ENCODE measurements at places on chromosomes 1 and 21.
A peak's percentile ranks its signal among the peaks of the same experiment; 100 is the strongest.

- no peak for DNase-seq
These were observed 6.2 kb downstream of the LRRC52 start for GRCh38 chr1:165549973-165550372.

DNA sequence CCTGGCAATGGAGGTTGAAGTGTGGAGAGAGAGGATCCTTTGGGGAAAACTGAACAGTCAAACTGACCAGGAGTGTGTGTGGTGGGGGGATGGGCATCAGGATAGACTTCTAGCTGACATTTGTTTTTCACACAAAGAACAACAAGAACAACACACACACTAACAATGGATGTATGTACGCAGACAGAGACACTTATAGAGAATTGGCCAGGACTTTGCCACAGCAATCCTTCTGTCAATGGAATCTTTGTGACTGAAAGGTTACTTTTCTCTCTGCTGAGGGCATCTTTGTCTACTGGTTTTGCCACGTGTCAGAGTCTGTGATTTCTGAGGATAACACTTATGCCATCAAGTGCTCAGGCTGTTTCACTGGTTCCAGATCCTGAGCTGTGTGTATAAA lies 12.4 kb upstream of the FCGR2A start:
- DNase-seq: no peak

GRCh38 chr1:154328318-154329151 lies 3.2 kb downstream of the ATP8B2 start:
- no peak for DNase-seq

GRCh38 chr1:111222308-111223125 lies 5.0 kb upstream of the CHI3L2 start:
- DNase-seq: peak; percentile 64

- DNase-seq: no peak
These were observed 20.8 kb downstream of the SSR2 start for GRCh38 chr1:155999964-156000363.

- no peak for DNase-seq
These were observed 7.4 kb downstream of the PAXBP1 start for GRCh38 chr21:32764186-32764585.

- no peak for DNase-seq
These were observed 161.3 kb downstream of the CRB1 start for GRCh38 chr1:197429372-197429771.

DNA sequence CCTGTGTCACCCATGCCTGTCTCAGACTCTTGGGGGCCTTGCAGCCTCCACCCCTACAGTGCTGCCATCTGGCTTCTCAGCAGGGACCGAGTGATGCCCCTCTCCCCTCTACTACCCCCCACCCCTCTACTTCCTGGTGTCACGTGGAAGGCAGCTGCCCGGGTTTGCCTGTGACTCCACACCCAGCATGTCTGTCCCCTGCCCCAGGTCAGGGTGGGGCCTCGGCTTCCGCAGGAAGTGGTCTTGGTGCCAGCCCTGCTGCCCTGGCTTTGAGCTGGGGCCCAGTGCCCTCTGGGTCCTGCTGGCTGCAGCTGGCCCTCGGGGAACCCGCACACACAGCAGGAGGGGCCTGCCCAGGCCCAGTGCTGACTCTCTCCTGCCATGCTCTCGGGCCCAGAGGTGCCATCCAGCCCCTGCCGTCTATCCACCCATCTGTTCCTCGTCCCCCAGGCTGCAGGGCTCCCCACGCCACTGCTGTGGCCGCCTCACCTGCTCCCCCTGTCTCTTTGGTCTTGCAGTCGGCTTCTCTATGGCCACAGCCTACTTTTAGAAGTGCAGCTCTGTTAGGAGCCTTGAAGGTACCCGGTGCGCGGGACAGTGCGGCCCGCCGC lies 24.0 kb downstream of the PLCH2 start:
- no peak for DNase-seq

- DNase-seq: no peak
These were observed 124.8 kb downstream of the ROR1 start for GRCh38 chr1:63898428-63899196.

DNA sequence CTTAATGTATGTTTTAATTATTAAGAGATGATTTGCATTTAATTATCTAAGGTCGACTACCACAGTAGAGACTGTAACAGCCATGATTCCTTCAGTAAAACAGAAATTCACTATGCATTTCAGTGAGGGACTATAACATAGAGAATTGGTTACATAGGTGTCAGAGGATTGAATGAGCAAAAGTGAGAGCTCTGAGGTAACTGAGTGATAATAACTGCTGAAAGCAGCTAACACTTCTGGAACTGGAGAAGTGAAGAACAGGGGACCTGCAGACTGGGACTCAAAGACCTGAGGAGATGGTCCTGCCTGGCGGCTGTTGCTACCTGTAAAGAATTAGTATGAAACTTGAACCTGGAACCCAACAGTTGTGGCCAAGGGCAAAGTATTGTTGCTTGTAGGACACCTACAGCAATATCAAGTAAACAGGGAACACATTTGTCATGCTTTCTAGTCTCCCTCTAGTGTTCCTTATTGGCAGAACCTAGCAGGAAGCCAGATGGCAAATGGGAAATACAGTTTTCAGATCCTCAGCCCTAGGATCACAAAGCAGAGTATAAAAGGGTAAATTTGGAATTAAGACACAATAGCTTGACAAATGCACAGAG lies 110.6 kb downstream of the HS2ST1 start:
- DNase-seq: peak; percentile 33

GRCh38 chr1:6686294-6686693 lies 15.3 kb downstream of the DNAJC11 start:
- no peak for DNase-seq

DNA sequence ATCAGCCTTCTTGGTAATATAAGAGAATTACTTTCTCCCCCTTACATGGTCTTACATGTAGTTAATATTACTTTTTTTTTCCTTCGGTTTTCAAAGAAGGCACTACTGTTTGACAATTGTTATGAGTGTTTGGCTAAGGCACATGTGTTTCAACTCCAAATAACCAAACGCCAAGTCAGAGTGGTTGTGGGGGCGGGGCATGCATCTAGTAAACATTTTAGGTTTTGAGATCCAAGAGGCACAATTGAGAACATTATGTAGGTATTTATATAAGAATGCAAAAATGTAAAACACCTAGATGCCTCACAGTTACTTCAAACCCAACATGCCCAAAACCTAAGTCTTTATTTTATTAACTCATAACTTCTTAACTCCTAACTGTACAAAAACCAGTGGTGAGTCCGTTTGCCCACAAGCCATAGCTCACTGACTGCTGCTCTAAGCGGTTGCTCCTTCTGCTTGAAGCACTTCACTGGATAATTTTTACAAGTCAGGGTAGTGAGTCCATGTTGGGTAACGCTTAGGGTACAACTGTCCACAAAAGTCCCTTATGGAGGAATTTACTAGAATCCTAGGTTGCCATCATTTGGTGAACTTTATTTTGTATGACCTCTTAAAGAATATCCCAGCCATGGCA lies 189.9 kb downstream of the HUNK start:
- no peak for DNase-seq

GRCh38 chr1:37174341-37174740 lies 140.0 kb upstream of the GRIK3 start:
- DNase-seq: no peak

DNA sequence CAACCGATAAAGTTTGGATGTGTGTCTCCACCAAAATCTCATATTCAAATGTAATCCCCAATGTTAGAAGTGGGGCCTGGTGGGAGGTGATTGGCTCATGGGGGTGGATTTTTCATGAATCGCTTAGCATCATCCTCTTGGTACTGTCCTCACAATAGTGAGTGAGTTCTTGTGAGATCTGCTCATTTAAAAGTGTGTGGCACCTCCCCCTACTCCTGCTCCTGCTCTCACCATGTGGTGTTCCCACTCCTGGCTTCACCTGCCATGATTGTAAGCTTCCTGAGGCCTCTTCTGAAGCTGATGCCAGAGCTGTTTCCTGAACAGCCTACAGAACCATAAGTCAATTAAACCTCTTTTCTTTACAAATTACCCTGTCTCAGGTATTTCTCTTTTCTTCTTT lies 28.2 kb upstream of the PRDX6 start:
- DNase-seq: no peak

- no peak for DNase-seq
These were observed 11.6 kb downstream of the KYAT3 start for GRCh38 chr1:88980870-88981269.

DNA sequence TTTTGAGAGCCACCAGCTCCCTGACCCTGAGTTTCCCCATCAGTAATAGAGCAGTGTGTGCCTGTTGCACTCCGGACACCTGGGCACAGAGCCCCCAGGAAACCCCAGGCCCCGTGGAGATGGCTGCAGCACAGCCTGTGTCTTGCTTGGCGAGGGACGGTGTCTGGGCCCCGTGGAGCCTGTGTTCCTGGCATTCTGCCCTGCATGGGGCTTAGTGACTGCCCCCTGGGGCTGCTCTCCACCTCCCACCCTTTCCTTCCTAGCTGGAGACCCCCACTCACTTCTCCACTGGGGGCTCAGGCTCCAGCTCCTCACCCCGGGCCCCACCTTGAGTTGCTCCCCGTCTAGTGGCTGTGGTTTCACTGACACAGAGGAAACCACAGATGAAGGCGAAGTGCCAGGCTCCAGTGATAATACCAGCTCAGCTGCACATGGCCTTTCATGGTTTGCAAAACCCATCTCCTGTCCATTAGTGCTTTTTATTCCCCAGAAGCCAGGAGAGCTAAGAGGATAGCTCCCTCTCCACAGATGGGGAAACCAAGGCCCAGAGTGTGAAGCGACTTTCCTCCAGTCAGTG lies 39.4 kb downstream of the DMRTB1 start:
- no peak for DNase-seq

- DNase-seq: no peak
These were observed 103.2 kb upstream of the DYNLT5 start for GRCh38 chr1:66648901-66649595.

GRCh38 chr1:121517586-121518230 lies 332.9 kb downstream of the SRGAP2C start:
- DNase-seq: no peak

DNA sequence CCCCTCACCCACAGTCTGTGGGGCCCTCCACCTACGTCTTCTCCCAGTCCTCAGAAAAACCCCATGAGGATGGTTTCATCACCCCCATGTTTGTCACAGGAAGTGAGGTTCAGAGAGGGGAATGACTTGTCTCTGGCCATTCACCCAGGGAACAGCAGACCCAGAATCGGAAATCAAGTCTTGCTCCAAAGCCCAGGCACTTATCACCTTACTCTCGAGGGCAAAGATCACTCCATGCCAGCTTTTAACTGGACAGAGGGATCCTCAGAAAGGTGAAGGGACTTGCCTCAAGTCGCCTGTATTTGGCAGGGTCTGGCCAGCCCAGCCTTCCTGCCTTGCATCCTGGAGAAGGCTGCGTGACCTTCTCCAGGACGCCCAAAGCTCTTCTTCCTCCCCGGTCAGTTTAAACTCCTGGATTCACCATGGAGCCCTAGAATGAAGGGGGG lies 57.9 kb upstream of the SSBP3 start:
- no peak for DNase-seq

- DNase-seq: peak; percentile 59
These were observed 182.5 kb upstream of the SGIP1 start for GRCh38 chr1:66351478-66351877.

GRCh38 chr21:42525676-42526378 lies 12.2 kb downstream of the SLC37A1 start:
- no peak for DNase-seq

GRCh38 chr21:34670962-34671348 lies 2.2 kb downstream of the CLIC6 start:
- no peak for DNase-seq

DNA sequence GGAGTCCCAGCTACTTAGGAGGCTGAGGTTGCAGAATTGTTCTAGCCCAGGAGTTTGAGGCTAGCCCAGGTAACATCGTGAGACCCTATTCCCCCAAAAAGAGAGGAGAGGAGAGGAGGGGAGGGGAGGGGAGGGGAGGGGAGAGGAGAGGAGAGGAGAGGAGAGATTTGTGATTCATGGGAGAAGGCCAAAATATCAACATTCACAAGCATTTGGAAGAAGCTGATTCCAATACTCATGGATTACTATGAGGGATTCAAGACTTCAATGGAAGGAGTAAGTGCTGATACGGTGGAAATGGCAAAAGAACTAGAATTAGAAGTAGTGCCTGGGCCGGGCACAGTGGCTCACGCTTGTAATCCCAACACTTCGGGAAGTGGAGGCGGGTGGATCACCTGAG lies 187.8 kb downstream of the EIF4G3 start:
- DNase-seq: no peak

- no peak for DNase-seq
These were observed 20.3 kb upstream of the IFI16 start for GRCh38 chr1:158989424-158989823.

DNA sequence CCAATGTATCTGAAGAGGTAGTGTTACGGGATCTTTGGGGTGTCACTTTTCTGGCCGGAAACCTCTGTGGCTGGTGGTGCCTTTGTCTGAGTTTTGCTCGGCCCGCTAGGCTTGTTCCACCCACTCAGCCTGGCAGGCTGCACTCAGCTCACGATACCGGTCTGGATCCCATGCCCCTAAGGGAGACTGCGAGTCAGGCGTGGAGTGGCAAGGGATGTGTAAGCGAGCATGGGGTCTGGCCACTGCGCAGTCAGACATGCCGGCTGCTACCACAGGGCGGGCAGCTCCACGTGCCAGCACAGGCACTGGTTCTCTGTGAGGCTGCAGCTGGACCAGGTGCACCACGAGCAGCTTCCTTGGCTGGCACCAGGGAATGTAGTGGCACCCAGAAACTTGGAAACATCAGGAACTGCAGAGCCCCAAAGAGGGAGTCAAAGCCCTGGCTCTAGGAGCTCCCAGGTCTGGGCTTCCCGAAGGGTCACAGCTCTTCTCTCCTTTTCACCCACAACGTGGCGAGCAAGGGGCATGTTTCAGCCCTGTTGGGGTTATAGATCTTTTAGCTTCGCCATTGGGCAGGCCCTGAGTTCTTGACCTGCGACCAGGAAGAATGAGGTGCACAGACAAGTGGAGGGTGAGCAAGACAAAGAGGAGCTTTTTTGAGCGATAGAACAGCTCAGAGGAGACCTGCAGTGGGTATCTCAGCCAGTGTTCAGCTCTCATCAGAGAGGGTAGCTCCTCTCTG lies 23.8 kb upstream of the LRRC8C start:
- no peak for DNase-seq

- DNase-seq: peak; percentile 82
These were observed at the start of gene MECR for GRCh38 chr1:29230553-29231378. MECR (minus strand) TSS chr1:29230934; CDS start chr1:29230906, 28 bp downstream.

GRCh38 chr1:101728029-101728428 lies 268.7 kb downstream of the OLFM3 start:
- DNase-seq: no peak

- no peak for DNase-seq
These were observed 35.0 kb upstream of the GRHL3 start for GRCh38 chr1:24284156-24284471.

- DNase-seq: no peak
These were observed 64.0 kb downstream of the ITPKB start for GRCh38 chr1:226674892-226675714.

- DNase-seq: no peak
These were observed 178.3 kb upstream of the SYT6 start for GRCh38 chr1:114331936-114332335.
